ENCODE measurements at places on chromosomes 1 and 21.

- no peak for ATAC-seq
Observed at GRCh38 chr1:196584696-196585095, 23.5 kb downstream of the KCNT2 start.

DNA sequence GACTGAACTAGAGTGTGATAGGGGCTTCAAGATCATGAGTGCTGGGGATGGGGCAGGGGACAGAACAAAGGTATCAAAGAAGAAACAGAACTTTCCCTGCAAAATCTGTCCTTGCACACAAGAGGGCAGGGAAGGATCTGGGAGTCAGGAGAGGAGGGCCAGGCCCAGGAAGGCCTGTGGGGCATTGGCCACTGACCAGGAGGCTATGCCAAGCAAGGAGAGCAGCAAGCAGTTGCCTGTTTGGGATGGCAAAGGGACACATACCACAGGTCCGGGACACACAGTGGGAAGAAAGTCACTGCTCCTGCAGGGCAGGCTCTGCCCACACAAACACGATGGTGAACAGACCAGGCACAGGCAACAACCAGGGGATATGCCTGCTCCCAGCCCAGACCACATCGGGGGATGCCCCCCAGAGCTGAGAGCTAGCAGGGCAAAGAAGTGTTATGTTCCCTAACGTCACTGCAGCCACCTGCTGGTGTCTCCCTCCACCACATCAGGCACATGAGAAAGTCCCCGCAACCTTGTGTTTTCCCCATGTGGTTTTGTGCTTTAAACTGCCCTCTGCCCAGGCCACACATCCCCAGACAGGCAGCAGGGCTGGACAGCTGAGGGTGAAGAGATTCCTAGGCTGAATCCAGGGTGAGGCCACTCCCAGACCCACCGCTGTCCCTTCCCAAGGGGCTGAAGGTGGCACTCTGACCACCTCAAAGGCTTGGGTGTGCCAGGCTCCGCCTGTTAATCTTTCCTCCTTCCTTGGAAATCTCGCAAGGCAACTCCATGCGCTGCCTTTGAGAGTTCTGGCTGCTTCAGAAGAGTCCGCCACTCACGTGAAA, 53.6 kb downstream of the KIF21B start:
- peak; percentile 83 for ATAC-seq

DNA sequence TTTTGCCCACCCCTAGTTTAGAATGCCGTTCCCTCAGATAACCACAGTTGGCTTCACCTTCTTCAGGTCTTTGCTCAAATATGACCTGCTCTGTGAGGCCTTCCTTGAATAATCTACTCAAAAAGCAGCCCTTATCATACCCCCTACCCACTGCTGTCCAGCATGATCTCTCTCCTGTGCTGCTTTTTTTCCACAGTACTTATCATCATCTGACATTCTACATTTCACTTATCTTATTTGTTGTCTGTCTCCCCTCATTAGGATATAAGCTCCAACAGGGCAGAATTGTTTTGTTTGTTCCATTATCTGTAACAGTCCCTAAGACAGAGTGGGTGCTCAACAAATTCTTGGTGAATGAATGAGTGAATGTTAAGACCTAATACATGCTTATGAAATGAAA, 18.1 kb downstream of the USP24 start:
- no peak for ATAC-seq

DNA sequence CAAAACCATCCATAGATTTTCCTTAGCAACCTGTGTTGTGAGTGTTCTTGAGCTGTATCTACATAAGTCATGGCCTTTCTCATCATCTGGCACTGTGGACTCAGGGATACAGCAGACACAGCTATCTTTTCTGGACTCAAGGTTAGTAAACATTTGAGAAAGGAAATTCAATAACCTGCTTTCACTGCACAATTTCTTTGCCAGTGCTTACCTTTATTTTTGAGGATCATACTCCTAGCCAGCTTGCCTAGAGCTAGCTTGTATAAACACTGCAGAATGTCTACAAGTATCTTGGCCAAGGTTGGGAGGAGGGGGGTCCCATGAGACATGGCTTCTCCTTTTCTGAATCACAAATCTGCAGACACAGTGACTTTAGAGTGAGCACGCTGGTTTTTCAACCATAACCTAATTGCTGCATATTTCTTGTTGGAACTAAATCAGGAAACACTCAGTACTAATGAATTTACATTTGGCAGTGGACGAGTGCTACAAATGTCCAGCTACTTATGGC, 27.2 kb downstream of the ADAMTS5 start:
- no peak for ATAC-seq

GRCh38 chr1:191206513-191207207, 729.0 kb upstream of the BRINP3 start:
- no peak for ATAC-seq
